ENCODE measurements at places on chromosomes 4 and X.
A peak's percentile ranks its signal among the peaks of the same experiment; 100 is the strongest.

- DNase-seq, result no peak
Observed at GRCh38 chr4:123667496-123667895, 270.9 kb downstream of the SPRY1 start.

GRCh38 chrX:24741330-24741729 lies 47.6 kb downstream of the POLA1 start:
- DNase-seq, result no peak

- peak; percentile 61 for DNase-seq
Observed at GRCh38 chrX:71282514-71283402, 677 bp upstream of the NONO start.

GRCh38 chr4:105293360-105293759 lies 146.7 kb downstream of the TET2 start:
- DNase-seq, result no peak

DNA sequence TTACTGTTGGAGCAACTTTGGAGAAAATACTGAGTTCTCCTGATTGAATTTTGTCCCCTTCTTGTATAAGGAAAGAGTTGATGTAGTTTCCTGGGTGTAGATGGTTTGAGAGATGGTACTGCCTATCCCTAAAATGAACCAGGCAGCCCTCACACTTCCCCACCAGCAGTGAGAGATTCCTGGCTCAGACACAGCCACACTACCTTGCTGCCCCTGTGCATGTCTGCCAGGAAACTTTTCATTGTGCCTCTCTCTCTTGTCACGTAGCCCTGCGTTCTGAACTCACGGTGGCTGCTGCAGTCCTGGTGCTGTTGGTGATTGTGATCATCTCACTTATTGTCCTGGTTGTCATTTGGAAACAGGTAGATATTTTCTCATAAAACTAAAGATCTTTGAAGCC lies 45.2 kb downstream of the PDGFRA start:
- DNase-seq, result no peak

DNA sequence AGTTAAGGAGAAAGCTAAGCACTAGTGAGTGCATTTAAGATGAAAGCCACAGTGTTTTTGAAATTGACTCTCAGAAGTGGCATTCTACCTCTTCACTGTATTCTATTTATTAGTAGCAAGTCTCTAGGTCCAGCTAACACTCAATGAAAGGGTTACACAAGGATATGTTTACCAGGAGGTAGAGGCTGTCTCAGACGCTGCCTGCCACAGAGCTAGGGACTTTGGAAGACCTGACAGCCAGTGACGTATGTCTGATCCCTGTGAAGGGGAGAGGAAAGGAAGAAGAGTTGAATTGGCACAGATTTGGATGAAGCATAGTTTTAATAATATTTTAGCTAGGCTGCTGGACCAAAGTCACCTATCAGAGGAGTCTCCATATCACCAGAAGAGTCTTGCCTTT lies 36.5 kb upstream of the KLHL2 start:
- DNase-seq, result no peak

GRCh38 chrX:283115-283845 lies 2.1 kb downstream of the PLCXD1 start:
- DNase-seq, result peak; percentile 84

GRCh38 chr4:101853028-101853427 lies 62.5 kb downstream of the BANK1 start:
- no peak for DNase-seq

DNA sequence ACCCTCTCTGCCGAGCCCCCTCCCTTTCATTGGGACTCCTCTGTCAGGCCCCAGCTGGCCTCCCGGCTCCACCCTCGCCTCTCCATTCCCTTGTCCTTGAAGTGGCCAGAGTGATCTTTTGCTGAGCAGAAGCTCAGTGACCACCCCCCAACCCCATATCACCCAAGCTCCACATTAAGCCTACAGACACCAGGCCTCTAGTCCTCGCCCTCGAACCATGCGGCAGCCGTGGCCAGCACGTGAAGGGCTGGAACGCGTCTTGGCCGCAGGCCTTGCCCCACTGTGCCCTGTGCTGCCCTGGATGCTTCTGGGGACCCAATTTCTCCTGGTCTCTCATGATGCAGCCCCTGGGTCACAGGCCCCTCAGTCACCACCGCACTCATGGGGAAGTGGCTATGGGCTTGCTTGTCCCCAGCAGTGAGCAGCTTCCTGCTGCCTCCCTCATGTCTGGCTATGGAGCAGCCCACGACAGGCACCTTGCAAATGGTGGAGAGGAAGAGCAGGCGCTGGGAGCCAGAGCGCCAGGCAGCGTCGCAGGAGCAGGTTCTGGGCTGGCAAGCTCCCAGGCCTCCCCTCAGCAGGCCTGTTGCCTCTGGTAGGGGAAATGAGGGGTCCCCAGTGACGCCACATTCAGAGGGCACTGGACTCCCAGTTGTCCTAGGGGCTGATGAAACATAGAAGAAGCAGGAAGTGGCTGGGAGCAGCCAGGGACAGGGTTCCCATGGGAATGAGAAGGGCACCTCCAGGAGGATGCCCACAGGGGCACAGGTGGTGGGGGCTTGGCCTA lies 757 bp upstream of the SRPK3 start:
- no peak for DNase-seq

DNA sequence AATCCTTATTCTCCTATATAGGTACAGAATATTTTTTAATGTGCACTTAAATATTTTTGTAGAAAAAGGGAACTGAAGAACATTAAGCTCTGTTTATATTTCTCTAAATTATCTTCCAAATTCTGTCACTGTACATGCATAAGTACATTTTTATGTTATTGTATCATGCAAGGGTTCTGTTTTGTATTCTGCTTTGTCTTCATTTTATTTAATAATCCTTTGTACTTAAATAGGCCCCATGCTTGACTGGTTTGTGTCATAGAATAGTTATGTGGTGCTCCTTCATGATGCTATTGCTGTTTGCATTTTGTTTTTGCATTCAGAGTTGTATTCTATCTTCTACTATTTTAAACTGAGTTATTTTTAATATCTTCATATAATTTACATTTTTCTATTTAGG lies 111.9 kb upstream of the EDNRA start:
- DNase-seq, result no peak

GRCh38 chr4:101835121-101835904 lies 44.8 kb downstream of the BANK1 start:
- no peak for DNase-seq

- DNase-seq, result no peak
Observed at GRCh38 chr4:156084373-156084772, 130.7 kb upstream of the CTSO start.

- DNase-seq, result no peak
Observed at GRCh38 chr4:152369902-152370295, 166.0 kb downstream of the FBXW7 start.

GRCh38 chr4:86054286-86055032 lies 305.4 kb downstream of the MAPK10 start:
- no peak for DNase-seq

DNA sequence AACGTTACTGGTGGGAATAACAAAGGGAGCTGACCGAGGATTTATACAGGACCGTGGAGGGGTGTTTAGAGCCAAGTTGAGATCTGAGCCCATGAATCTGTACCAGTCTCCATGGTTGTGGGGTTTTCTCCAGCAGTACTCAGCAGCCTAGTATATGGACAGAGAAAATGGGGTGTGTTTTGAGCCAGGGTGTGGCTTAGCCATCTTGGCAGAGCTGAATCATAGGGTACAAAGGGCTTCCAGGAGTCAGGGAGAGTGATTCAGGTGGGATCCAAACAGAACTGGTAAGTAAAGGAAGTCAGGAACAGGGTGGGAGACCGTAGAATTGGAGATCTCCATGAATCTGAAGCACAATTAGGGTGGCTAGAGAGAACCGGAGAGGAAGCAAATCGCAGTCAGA lies 7.4 kb upstream of the HPRT1 start:
- no peak for DNase-seq

- DNase-seq, result no peak
Observed at GRCh38 chr4:43843501-43843900, 605.1 kb downstream of the KCTD8 start.

GRCh38 chrX:119605464-119606279 lies 552 bp downstream of the NKRF start:
- DNase-seq, result peak; percentile 55

All from CD4-positive, alpha-beta T cell treated with Interferon gamma for 1 hour (primary cell).